ENCODE measurements at places on chromosomes 7 and 10.

- no peak for DNase-seq
These were observed 21.2 kb downstream of the VSTM2A start for GRCh38 chr7:54563329-54563916.

GRCh38 chr7:954330-955238 lies at the start of gene ADAP1:
Gene ADAP1 (minus strand): TSS chr7:954680. CDS start chr7:954477, 203 bp downstream.
- DNase-seq: no peak

DNA sequence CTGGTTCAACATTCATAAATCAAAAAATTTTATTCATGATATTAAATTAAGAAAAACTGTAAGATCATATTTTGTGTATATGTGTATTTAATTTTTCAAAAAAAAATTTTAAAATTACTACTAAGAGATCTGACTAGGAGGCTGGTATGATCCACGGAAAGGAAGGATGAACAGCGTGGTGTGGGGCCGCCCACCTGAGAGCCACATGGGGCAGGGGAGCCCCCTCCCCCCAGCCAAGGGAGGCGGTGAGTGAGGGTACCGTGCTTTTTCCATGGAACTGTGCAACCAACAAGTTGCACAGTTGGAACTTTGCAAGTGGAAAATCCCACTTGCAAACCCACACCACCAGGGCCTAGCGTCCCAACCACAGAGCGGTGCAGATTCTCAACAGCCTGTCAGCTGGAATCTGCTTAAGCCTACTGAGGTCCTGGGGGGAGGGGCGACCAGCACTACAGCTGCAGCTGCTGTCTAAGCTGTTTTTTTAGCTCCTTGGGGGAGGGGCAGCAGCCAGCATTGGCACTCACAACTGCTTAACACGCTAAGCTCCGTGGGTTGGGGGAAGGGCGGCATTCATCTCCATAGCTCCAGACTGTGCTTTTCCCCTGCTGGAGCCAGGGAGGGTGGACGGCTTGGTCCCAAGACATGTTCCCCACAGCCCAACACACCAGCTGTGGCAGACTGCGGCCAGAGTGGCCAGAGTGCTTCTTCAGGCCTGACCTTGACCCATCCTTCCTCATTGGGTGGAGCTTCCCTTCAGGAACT lies 94.2 kb upstream of the IGFBP3 start:
- DNase-seq: no peak

- DNase-seq: no peak
These were observed 21.2 kb upstream of the UCN3 start for GRCh38 chr10:5343561-5343960.

GRCh38 chr10:93259126-93259525 lies 185.4 kb downstream of the CYP26A1 start:
- DNase-seq: no peak

GRCh38 chr10:86657011-86657395 lies 2.7 kb downstream of the OPN4 start:
- no peak for DNase-seq

GRCh38 chr10:48249763-48250351 lies 24.6 kb downstream of the FRMPD2 start:
- no peak for DNase-seq

- no peak for DNase-seq
These were observed 113.0 kb downstream of the SGMS1 start for GRCh38 chr10:50510517-50511473.

- DNase-seq: no peak
These were observed 349.9 kb upstream of the NFE2L3 start for GRCh38 chr7:25802057-25802456.

DNA sequence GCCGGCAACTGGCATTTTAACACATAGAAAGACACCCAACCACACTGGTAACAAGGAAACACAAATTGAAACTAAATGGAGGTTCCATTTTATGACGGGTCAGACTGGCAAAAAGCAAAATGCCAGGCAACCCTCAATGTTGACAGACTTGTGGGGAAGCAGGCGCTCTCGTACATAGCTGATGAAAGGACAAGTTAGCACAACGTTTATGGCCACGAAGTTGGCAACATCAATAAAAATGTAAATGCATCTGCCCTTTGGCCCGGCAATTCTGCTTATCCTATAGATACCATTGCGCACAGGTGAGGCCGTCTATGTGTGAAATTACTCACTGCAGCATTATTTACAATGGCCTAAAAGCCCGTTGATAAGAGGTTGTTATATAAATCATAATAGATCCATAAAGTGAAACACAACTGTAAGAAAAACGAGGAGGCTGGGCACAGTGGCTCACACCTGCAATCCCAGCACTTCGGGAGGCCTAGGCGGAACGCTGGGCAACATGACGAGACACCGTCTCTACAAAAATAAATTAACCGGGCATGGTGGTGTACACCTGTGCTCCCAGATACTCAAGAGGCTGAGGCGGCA lies 39.8 kb downstream of the FOXL3 start:
- DNase-seq: no peak

- no peak for DNase-seq
These were observed 17.5 kb downstream of the INPP5A start for GRCh38 chr10:132554991-132555647.

DNA sequence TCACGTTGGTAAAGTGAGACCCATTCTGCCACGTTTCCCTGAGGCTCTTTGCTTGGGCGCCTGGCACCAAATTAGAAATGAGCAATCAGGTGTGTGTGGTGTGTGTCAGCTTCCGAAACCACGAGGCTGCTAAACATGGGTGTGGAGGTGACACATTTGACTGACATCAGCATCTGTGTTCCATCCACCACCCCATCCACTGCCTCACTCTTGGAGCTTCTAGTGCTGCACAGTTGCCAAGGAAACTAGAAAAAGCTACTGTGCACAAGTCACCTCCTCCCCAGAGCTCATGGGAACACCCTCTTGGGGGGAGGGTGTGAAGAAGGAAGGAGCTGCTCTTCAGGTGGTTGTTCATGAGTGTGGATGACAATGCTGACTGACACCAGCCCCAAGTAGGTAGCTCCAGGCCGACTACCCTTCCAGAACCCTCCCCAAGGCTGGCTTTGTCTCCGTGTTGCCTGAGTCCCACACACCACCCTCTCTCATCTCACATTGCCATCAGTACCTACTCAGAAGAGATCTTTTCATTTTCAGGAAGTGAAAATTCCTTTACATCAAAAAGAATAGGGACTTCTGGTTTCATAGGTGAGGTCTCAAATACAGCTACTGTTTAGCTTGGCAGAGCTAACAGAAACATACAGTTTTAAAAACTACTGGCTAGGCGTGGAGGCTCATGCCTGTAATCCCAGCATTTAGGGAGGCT lies 152.2 kb downstream of the TMEM178B start:
- no peak for DNase-seq

GRCh38 chr7:52705768-52706167 lies 329.7 kb upstream of the POM121L12 start:
- no peak for DNase-seq

DNA sequence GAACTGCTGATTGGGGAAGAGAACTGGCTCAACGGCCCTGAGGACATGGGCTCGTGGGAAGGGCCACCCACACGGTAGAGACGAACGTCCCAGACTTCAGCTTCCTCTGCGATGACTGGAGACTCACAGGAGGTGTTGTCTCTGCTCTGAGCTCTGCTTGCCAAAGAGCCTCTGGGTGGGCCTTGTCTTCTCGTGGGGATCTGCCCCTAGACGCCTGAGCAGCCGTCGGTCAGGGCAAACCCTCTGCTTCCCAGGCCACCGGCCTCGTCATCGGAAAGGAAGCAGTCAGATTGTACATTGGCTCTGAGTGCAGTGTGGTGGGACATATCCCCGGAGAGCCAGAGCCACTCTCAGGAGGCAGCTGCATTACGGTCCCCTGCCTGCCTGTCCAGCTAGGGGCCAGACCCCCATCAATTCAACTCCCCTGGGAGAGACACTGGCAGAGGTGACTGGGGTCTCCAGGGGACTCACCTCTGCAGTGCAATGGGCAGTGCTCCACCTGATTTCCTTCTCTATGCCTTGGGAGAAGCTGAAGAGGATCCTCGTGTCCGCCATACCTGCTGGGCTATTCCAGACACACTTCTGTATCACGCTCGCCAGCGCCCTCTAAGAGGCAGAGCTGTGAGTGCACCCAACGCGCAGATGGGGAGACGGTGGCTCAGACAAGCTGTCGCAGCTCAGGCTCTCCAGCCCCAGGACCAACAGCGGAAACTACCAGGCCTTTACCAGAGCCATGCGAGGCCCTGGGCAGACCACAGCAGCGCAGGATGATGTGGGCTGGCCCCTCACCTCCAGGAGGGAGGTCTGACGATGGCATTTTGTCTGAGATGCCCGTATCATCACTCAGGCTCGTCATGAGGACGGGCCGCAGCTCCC lies 227.4 kb downstream of the TCERG1L start:
- no peak for DNase-seq

DNA sequence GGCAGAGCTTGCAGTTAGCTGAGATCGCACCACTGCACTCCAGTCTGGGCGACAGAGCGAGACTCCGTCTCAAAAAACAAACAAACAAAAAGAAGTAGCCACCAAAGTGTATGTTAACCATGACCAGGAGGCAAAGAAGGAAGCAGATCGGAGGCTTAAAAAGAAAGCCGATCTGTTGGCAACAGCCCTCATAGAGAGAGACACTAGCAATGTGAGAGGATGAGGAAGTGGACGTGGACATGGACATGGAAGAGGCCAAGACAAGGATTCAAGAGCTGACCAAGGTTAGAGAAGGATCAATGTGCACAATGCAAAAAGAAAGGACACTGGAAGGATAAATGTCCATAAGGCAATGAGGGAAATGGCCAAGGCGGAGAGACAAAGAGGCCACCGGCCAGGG lies 14.9 kb upstream of the ADCK2 start:
- DNase-seq: no peak

DNA sequence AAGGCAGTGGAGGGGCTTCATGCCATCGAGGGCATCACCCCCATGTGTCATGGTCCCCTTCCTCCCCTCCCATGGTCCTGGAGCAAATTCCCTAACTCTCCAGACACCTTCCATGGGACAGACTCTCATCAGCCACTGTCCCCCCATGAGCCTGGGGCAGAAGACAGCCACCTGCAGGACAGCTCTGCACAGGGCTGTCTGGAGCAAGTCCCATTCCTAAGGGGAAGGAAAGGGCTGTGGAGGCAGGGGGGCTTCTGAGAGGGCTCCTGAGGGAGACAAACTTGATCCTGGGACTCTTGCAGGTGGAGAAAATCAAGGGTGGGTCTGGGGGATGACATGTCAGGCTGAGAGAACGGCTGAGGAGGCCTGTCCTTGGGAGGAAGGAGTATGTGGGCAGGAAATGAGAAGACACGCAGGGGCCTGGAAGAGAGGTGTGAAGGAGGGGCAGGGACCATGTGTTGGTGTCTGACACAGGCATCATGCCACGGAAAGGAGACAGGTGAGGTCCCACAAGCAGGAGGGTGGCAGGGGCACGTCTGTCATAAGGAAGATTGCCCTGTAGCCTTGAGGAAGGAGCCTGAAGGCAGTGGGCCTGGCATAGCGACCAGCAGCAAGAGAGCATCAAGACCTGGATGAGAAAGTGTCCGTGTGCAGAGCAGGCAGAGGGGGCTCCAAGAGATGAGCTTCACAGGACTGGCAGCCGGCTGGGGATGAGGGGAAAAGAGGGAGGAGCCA lies 14.4 kb upstream of the GDF10 start:
- DNase-seq: no peak

DNA sequence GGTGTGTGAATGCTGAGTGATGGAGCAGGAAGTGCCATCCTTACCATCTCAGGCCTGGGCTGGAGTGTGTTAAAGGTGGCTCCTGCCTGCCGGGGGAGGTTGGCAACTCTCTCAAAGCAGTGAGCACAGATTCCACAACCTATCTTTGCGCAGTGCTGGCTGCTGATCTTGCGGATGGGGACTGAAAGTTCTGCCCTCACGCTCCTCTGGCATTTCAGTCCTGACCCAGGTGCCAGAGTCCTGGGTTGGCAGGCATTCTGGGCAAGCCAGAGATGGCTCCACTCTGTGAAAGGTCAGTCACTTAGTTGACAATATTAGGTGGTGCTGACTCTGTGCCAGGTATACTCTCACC lies 315.5 kb downstream of the RPS24 start:
- no peak for DNase-seq

DNA sequence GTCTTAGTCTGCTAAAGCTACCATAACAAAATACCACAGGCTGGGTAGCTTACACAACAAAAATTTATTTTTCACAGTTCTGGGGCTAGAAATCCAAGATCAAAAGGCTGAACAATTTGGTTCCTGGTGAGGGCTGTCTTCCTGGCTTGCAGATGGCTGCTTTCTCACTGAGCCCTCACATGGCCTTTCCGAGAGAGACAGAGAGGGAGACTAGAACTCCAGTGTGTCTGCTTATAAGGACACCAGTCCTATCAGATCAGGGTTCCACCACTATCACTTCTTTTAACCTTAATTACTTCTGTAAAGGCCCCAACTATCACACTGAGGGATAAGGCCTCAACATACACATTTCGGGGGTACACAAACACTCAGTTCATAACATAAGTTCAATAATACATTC lies 527.4 kb upstream of the VSTM2A start:
- no peak for DNase-seq

DNA sequence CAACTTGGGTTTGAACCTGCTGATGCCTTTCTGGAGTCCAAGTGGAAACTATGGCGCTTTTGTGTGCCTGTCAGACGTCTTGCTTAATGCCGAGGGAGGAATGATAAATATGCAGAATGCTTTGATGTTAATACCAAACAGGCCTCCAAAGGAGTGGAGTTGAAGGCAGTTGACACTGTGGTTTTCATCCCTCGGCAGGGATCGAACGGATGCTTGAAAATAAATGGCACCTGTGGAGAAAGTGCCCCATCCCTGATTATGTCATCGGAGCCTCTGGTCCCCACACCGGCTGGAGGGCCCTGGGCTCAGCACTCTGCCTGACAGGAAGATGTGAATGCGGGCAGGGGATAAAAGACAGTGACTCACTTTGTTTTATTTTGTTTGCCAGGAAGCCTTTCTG lies 148.7 kb upstream of the GPR26 start:
- DNase-seq: no peak

DNA sequence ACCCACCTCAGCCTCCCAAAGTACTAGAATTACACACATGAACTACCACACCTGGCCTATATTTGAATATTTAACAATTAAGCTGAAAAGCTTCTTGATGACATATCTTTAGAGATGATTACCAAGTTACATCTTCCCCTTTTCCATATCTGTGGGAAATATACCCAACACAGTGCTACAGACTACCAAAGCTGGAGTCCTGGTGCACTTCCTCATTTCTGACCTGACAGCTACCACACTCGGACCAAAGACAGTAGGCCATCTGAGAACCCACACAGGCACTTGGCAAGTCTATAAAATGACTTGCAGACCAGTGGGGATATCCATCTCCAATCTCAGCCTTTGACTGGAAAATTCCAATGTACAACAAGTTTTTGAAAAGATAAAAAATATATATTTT lies 270.4 kb upstream of the KLF14 start:
- no peak for DNase-seq

- DNase-seq: no peak
These were observed 118.1 kb downstream of the SEMA3D start for GRCh38 chr7:85068799-85069198.

GRCh38 chr10:101441541-101442455 lies 87.8 kb downstream of the BTRC start:
- DNase-seq: peak; percentile 0

Measured in stimulated activated CD4-positive, alpha-beta T cell treated with anti-CD3 and anti-CD28 coated beads, TNF-alpha, amount 100 ng/mL, for 48 hours (primary cell).